ENCODE measurements at places on chromosomes 3 and 15.

DNA sequence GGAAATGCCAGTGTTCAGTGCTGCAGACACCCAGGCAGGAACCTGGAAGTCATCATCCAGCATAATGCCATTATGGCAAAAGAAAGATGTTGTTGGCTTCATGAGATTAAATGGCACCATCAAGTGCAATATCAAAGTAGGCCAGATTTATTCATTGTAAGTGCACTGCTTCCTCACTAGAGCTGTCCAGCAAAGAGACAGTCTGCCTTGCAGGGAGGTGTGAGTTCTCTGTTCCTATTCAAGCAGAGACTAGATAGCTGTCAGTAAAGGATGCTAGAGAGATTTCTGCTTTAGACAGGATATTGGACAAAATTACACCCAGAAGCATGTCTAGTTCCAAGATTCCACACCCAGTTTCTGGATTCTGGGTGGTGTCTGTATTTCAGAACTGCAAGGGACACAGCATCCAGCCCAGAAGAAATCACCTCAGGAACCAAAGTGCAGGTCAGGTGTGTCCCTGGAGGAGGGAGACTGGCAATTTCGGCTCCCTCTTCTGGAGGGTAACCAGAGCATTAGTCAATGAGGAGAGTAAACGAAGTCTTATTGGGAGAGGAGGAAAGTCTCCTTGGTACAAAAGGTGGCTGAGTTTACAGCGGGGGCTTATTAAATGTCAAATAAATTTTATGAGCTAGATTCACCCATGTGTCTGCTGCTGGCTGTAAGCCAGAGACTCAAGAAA lies 377.3 kb downstream of the EPHB1 start:
- DNase-seq: no peak

DNA sequence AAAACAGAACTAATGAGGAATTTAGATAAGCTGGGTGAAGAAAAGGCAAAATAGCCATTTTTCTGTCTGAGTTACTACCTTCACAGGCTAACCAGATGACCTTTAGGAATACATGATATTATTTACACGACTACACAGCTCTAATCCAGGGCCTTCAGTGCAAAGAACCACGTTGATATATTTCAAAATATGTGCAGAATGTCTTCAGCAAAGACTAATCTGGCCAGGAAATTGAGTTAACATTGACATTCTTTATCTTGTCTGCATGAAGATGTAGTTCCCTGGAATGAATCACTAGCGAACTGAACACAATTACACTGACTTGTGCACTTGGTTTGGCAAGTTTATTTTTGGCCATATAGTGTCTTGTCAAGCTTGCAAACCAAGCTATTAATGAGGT lies 41.5 kb downstream of the PDHB start:
- DNase-seq: no peak

DNA sequence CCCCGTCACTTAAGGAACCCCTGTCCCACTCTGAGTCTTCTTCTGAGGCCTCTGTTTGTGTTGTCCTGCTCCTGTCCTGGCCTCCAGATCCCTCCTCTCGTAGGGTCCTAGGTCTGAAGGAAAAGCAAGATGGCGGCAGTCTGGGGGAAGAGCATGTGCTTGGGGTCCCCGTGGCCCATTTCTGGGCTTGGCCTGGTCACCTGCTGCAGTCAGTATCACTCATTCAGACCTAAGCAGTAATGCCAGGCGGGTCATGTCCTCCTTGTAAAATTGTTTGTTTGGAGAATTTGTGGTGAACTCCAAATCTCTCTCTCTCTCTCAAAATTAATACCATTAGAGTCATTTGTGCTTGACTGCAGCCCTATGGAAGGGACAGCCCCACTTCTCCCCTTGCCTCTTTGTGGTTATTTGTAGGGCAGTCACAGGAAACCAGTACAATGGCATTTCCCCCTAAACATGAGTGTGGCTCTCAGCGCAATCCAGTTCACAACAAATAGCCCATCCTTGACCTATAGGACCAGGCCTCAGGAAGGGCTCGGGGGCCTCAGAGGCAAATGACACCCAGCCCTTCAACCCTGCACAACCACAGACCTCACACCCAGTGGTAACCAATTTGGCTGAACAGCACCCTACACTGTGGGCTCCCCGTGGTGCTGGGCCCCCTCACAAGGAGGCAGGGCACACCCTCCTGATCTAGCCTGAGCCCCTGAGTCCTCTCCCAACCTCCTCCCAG lies 173.5 kb downstream of the OR4M2 start:
- DNase-seq: no peak

- peak; percentile 22 for DNase-seq
Measured at GRCh38 chr15:25694239-25694584, 168.9 kb downstream of the ATP10A start.

GRCh38 chr15:100692671-100693070 lies 90.3 kb downstream of the ASB7 start:
- no peak for DNase-seq

GRCh38 chr3:61729038-61729634 lies 167.8 kb downstream of the PTPRG start:
- DNase-seq: peak; percentile 9

GRCh38 chr3:133757701-133758567 lies 11.7 kb downstream of the TF start:
- DNase-seq: no peak

DNA sequence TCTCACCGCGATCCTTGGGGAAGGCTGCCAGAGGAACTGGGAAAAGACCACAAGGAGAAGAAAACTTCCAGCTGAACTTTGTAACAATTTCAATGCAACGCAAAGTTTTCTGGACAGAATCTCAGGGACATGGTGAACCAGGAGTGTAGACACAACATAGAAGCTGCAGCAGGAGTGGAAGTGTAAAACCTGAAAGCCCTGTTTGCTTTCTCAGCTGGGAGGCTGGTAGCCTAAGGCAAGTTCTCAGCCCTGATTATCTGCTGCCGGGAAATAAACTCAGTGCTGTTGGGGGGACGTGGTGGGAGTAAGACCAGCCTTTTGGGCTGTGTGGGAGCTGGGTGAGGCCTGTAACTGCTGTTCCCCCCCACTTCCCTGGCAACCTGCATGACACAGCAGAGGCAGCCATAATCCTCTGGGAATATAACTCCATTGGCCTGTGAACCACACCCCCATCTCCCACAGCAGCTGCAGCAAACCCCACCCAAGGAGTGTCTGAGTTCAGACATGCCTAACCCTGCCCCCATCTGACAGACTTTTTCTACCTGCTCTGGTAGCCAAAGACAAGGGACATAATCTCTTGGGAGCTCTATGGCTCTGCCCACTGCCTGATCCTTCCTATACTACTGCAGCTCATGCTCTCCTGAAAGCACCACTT lies 106.7 kb downstream of the ZNF621 start:
- peak; percentile 33 for DNase-seq

DNA sequence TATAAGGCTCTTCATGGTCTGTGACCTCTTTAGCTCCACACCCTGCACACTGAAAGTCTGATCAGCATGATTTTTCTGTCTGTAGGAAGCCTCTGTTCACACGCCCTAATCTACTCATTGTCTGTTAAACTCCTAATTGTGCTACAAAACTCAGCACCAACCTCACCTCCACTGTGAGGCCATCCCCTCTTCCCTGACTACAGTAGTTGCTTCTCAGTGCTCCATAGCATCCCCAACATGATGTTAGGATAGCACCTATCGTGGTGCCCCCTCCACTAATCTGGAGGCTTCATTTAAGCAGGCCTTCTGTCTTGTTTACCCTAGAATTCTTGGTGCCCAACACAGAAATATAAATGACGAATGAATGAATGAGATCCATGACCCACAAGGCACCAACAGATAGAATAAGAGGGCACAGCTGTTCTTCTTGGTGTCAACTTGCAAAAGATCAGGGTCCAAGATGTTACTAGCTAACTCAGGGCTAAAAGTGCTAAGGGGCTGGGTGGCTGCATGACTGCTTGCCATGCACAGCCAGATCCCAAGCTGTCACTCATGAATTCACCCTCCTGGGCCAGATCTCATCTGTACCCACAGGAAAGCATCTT lies 55.2 kb upstream of the HEG1 start:
- DNase-seq: no peak

DNA sequence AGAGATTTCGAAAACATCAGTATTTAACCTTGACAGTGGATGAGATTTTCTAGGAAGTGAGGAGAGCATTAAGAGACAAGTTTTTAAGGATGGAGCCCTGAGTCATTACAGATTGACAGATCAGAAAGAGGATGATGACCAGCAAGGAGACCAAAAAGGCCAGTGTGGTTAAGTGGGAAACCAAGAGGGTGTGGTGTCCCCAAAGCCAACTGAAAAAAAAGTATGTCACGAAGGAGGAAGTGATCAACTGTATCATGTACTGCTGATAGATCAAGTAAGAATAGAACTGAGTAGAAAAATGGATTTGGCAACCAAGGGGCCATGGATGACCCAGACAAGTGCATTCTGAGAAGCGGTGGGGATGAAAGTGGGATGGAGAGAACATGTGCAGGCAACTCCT lies 491.8 kb downstream of the FHIT start:
- DNase-seq: no peak

DNA sequence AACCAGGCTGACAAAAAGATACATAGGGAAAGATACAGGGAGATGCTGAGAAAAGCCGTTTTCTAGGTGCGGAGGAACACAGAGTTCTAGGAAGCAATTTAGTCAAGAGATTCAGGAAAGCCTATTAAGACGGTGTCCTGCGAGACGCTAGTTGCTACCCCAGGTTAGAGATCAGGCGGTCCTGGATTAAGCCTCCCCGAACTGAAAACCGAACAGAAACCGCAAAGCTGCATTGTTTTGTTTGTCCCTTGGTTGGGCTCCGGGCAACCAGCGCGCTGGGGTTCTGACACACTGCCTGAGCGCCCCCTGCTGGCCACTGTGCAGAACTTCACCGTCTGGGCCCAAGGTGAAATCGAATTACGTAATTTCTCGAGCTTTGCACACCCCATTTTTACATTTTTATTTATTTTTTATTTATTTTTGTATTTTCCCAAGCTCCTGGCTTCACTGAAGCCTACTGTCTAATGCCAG lies 37.3 kb upstream of the NDUFB4 start:
- peak; percentile 92 for DNase-seq

GRCh38 chr3:16071206-16071605 lies 103.3 kb upstream of the GALNT15 start:
- DNase-seq: no peak

GRCh38 chr3:138297059-138297607 lies 32.5 kb downstream of the NME9 start:
- no peak for DNase-seq

Measured in WERI-Rb-1 (cell line).